SK-N-SH (cell line): ENCODE measurements at places on chromosomes 7 and 10. TPM values are rescaled to one million over a fixed set of nuclear protein-coding genes. Genes with fewer than 3 reads are reported as not detected.

CTAGE8 gene
- not detected in 2 replicates for polyA plus RNA-seq

ZSWIM8 gene
- polyA plus RNA-seq: 97.3 and 112 TPM in 2 replicates

SORCS1 gene
- polyA plus RNA-seq: 0.66 and 2.4 TPM in 2 replicates

DMBT1 gene
- polyA plus RNA-seq: not detected in 2 replicates

MAGI2 gene
- polyA plus RNA-seq: 1.1 and 1.2 TPM in 2 replicates

BAMBI gene
- 2.8 and 2.9 TPM in 2 replicates for polyA plus RNA-seq

CDC14C gene
- not detected in 2 replicates for polyA plus RNA-seq

RHEB gene
- polyA plus RNA-seq: 87.3 and 90.5 TPM in 2 replicates

RBM20 gene
- 0.64 and 0.67 TPM in 2 replicates for polyA plus RNA-seq
